ENCODE measurements at places on chromosomes 2 and 18.

- no peak for DNase-seq
Observed at GRCh38 chr2:240051697-240052096, 1.6 kb downstream of the OR6B3 start.

- no peak for DNase-seq
Observed at GRCh38 chr18:48992133-48992532, 41.4 kb upstream of the SMAD7 start.

GRCh38 chr2:99802734-99803133 is 312.9 kb upstream of the REV1 start:
- DNase-seq, result no peak

DNA sequence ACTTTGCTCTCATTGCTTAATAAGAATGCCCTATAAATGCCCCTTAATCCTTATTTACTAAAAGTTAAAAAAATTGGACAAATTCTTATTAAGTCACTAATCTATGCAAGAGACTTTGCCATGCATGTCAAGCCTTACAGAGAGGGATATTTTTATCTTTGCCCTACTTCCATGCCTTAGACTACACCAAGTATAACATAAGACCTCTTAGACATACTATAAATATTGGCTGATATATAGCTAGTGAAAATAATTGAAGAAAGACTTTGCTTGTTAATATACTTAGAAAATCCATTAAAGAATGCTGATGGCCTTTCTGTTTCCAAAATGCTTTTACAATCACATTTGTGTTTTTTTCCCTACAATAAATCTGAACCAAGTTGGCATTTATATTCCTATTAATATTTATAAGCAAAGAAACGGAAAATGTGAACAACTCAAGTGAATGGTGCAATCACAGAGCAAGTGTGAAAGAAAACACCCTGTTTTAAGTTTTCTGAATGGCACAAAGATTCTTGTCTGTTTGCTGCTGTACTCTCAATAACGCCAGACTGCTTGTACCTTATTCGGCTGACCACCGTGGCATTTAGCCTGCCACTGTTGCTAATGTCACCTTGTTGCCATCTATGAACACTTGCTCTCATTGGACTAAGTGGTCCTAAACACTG is 105.0 kb downstream of the MC4R start:
- DNase-seq, result no peak

DNA sequence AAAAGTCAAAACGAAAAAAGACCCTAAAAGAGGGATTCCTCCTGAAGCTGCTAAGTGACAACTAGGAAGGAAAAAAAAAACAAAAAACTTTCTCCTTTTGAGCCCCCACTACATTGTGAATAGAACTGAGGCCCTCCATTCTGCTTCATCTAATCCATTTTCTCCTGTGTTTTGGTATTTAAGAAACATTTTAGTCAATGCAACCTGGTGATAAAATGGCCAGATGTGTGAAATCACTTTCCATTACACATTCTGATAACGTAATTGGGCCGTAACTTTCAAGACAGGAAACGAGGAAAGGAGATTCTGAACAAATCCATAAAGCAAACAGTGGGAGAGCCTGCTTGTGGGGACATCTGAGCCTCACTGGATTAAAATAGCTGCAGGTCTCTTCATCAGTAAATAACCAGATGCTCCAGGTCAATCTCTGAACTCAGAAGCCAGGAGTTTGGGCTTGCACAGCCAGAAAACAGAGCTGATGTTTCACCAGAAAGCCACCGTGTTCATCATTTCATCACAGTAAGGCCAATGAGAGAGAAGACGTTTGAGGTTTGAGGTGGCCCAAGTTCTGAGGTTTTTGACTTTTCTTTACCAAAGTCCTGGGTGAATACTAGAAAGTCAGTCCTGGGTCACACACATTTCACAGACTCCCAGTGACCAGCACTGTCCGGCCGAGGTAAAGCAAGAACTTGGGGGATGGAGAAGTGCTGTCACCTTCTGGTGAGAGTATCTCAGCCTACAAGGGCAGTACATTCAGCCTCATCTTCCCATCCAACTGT is 47.8 kb downstream of the TGFA start:
- DNase-seq, result no peak

DNA sequence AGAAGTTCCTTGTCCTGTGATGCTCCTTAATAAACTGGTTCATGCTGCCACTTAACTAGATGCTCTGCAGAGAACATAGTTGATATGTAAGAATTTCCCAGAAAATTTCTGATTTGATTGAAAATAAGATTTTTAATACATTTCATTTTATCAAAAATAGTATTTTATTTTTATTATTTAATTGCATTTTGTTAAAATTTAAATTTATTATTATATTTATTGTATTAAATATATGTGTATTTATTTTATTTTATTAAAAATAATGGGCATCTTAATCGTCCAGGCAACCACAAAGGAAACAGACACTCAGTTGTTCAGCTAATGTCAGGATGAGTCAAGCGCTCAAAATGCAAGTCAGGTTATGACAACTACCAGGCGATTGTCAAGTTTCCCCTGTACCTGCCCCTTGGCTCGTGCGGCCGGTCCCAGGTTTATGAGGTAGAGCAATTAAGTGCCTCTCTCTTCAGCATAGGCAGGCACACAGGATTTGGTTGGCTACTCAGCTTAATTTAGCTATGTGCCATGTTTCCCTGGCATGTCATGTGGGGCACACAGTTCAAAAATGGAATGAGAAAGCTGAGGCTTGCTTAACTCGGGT is 361.2 kb downstream of the RND3 start:
- DNase-seq, result no peak

DNA sequence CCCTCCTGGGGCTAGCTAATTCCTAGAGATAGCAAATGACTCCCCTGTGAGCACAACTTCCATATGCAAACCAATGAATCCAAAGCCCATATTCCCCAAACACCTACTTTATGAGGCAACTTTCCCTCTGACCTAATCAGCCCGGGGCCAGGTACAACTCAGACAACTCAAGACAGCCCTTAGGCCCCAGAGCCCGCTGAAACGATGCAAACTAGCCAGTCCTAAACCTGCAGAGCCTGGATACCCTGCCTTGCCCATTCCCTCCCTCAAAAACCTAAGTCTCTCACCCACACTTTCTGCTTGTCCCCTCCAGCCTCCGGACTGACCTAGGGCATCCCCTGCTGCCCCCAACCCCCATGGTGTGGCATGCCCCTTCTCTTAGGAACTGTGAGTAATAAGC is 142.8 kb downstream of the ACTR3 start:
- no peak for DNase-seq

DNA sequence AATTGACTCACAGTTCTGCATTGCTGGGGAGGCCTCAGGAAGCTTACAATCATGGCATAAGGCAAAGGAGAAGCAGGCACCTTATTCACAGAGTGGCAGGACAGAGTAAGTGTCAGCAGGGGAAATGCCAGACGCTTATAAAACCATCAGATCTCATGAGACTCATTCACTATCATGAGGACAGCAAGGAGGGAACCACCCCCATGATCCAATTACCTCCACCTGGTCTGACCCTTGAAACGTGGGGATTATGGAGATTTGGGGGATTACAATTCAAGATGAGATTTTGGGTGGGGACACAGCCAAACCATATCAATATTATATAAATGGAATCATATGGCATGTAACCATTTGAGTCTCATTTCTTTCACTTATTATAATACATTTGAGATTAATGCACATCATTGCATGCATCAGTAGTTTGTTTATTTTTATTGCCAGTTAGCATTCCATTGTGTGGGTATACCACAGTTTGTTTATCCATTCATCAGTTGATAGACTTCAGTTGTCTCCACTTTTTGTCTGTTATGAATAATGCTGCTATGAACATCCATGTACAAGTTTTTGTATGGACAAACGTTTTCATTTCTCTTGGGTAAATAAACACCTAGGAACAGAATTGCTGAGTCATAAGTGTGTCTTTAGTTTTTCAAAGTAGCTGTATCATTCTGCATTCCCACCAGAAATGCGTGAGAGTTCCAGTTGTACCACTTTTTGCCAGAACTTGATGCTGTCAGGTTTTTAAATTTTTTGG is 5.8 kb upstream of the SRBD1 start:
- no peak for DNase-seq

- no peak for DNase-seq
Observed at GRCh38 chr2:54935389-54935788, 114.9 kb downstream of the RTN4 start.

DNA sequence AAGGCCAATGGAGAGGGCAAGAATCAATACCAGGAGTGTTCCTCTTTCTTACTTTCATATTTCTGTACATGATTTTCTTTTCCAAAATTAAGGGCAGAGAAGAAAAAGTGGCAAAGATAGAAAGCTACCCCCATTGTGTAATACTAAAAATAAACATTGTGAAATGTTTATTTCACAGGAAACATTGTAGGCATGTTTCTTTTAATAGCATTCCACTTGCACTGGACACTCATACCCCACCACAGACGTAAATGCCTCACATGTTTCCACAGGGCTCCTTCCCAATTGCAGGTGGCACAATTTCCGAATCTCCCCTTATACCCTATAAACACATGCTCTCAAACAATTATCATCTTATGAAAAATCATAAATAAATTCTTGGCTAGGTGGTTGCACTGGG is 645.1 kb upstream of the SETBP1 start:
- DNase-seq, result no peak

GRCh38 chr2:235312571-235312970 is 181.3 kb upstream of the AGAP1 start:
- DNase-seq, result no peak

DNA sequence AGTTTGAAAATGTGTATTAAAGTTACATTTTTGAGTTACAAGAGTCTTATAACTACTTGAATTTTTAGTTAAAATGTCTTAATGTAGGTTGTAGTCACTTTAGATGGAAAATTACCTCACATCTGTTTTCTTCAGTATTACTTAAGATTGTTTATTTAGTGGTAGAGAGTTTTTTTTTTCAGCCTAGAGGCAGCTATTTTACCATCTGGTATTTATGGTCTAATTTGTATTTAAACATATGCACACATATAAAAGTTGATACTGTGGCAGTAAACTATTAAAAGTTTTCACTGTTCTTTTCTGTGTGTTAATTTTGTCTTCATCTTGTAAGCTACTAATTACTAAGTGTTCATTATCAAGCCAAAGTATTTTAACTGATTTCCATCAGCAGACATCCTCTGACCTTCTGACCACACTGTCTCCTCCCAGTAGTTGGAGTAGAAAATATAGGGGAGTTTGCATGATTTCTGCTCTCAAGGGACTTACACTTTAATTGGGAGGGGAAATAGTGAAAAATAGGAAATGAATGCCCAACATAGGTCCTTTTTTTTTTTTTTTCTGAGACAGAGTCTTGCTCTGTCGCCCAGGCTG is 4.3 kb downstream of the PMAIP1 start:
- no peak for DNase-seq

GRCh38 chr2:234252772-234253171 is 202.3 kb downstream of the SPP2 start:
- no peak for DNase-seq

DNA sequence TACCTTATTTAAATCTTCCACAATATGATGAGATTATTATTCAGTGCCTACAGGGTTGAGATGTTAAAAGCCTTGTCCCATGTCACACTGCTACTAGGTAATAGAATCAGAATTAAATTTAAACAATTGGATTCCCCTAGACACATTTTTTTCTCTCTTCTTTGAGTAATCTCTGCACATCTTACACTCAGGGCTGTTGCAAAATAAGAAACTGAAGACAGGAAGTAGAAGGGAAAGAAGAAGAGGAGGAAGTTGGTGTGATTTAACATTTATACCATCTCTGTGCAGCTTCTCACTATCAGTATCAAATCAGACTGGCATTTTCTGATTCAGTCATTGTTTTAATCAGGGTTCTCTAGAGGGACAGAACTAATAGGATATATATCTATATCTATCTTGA is 677.6 kb downstream of the IRS1 start:
- no peak for DNase-seq

- no peak for DNase-seq
Observed at GRCh38 chr2:177270531-177270930, 6.0 kb upstream of the NFE2L2 start.

GRCh38 chr2:126942427-126943203 is 43.9 kb downstream of the TEX51 start:
- DNase-seq, result no peak

DNA sequence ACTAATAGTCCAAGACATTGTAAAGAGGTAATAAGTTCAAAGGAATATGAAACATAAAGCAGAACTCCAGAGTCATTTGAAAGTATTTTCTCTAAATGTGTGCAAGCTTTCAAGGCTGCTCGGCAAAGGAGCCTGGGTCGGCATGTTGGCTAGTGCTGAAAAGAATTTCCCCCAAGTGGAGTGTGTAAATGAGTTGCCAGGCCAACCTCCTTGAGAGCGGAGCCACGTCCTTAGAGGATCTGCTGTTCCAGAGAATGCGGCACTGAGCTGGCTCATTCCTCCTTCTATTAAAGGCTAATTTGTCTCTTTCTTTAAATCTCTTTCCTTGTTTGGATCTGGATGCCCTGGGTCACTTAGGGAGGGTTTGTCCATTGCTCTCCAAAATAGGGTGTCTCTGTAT is 127.5 kb downstream of the RDH14 start:
- no peak for DNase-seq

DNA sequence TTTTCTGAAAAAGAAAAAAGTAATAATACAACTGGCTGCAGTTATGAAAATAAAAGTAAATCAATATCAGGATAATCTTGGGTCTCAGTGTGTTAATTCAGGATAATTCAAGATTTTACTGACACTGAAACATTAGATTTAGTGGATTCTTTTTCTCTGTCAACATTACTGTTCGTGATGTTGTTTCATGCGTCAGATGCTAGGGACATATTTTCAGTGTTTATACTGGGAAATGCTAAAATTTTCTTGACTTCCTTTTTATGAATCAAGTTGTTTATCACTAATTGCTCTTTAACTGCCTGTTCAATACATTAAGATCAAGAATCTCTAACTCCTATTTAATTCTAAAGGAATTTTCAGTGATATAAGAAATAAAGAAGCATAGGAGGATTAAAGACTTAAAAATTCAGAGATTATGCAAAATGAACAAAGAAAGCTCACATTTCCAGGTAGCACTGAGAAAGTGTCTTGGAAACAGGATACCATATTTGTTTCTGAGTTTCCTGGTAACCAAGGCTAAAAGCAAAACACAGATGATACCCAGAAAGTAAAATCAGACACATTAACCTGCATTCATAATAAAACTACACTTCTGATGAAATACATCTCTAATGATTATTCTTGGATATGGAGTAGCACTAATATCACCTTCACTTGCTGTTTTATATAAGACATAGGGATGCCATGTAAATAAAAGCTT is 174.0 kb downstream of the ARL4C start:
- DNase-seq, result no peak

- no peak for DNase-seq
Observed at GRCh38 chr2:180871649-180872048, 108.8 kb upstream of the UBE2E3 start.

Measured in NCI-H2107 (cell line).